Fibroblast of villous mesenchyme (primary cell): ENCODE measurements at places on chromosomes 1 and 21. TPM values are rescaled to one million over a fixed set of nuclear protein-coding genes. Genes with fewer than 3 reads are reported as not detected.

Gene PRAMEF26
- not detected in 2 replicates for total RNA-seq

Gene ERG
- not detected in 2 replicates for total RNA-seq

Gene NGF
- total RNA-seq = 0.86 and 1.6 TPM in 2 replicates

Gene ERI3
- total RNA-seq = 47.9 and 50.9 TPM in 2 replicates

Gene PTGER3
- 0.86 and 0.97 TPM in 2 replicates for total RNA-seq

Gene MAB21L3
- under 0.01 TPM in 2 replicates for total RNA-seq

Gene TPTE
- 0.32 and 0.43 TPM in 2 replicates for total RNA-seq

Gene KIF21B
- total RNA-seq = under 0.01 and 0.32 TPM in 2 replicates

Gene GSTM4
- total RNA-seq = 11.7 and 15.1 TPM in 2 replicates

Gene LIPI
- not detected in 2 replicates for total RNA-seq

Gene PPM1J
- 0.43 and 1.3 TPM in 2 replicates for total RNA-seq

Gene NR1I3
- not detected in 2 replicates for total RNA-seq

Gene RGS13
- not detected in 2 replicates for total RNA-seq

Gene SLC5A9
- not detected in 2 replicates for total RNA-seq

Gene PRAMEF14
- total RNA-seq = not detected in 2 replicates

Gene RAB29
- 22.2 and 43.2 TPM in 2 replicates for total RNA-seq

Gene C1orf185
- total RNA-seq = under 0.01 TPM in 1 of 2 replicates, not detected in the other

Gene LRRC7
- 0.32 and 0.43 TPM in 2 replicates for total RNA-seq

Gene LCE1C
- not detected in 2 replicates for total RNA-seq

Gene OR2L8
- total RNA-seq = not detected in 2 replicates

Gene SRSF10
- total RNA-seq = 83.8 and 117 TPM in 2 replicates

Gene TOR3A
- total RNA-seq = 35.4 and 41.2 TPM in 2 replicates

Gene PDE4B
- 51.0 and 52.8 TPM in 2 replicates for total RNA-seq

Gene NBPF6
- under 0.01 TPM in 1 of 2 replicates, not detected in the other for total RNA-seq

Gene ITLN2
- not detected in 2 replicates for total RNA-seq

Gene PRSS38
- not detected in 2 replicates for total RNA-seq

Gene CYP4Z1
- total RNA-seq = not detected in 2 replicates

Gene KIAA0040
- under 0.01 and 0.64 TPM in 2 replicates for total RNA-seq

Gene FCRLA
- 0.64 and 0.86 TPM in 2 replicates for total RNA-seq

Gene OR2L5
- total RNA-seq = not detected in 2 replicates
